ENCODE measurements at places on chromosomes 2 and 18.

GRCh38 chr18:35191698-35192025 lies 49.2 kb upstream of the ZNF397 start:
- no peak for DNase-seq

GRCh38 chr2:137535897-137536296 lies 428.4 kb upstream of the HNMT start:
- DNase-seq, result no peak

GRCh38 chr2:40192864-40193669 lies 258.8 kb downstream of the SLC8A1 start:
- DNase-seq, result no peak

DNA sequence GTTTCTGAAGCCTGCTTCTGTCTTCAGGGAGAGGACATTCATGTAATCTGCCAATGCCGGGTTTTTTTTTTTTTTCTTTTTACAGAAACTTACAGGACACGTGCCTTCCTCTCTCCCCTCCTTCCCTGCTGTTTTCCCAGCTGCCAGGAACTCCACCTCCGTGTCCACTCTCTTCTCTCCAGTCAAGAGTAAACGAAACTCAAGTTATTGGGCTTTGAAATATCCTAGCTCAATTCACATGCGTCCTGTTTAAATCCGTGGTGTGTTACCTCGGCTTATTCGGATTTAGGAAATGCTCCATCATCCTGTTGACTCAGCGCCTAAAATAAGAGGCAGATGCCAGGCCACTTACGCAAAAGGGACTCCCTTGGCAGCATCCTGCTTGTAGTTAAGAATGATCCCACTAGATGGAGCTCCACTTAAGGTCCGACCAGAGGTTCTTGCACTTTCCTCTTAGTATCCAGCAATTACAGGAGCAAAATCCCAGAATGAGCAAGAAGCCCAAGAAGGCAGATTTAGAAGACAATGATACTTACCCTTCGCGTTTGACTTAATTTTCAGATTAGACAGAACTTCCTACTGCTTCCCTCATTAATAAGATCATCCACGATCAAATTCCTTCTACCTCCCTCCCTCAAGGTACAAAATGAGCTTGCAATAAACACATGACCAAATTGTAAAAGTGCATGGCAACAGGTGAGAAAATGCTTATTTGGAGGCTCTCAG lies 97.2 kb upstream of the ZCCHC2 start:
- peak; percentile 92 for DNase-seq

GRCh38 chr2:231012463-231012862 lies 16.5 kb downstream of the SPATA3 start:
- no peak for DNase-seq

DNA sequence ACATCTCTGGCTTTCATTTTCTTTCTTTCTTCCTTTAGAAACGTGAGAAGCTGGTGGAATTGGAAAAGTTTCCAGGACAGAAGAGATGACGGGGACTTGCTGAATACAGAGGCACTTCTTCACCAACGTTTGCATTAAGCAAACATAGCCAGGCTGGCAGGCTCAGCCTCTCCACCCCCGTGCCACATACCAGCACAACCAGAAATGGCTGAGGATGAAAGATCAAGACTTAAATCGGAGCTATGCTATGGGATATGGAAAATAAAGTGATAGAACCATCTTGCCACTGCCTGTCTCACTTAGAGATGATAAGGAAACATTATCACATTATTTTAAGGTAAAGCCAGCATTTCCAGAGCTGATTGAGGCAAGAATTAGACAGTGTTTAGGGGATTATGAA lies 483.3 kb downstream of the BCL11A start:
- no peak for DNase-seq

- no peak for DNase-seq
Measured at GRCh38 chr18:75211626-75211952, 992 bp downstream of the TSHZ1 start.

GRCh38 chr2:227765788-227766372 lies 20.2 kb downstream of the SCYGR8 start:
- DNase-seq, result no peak

DNA sequence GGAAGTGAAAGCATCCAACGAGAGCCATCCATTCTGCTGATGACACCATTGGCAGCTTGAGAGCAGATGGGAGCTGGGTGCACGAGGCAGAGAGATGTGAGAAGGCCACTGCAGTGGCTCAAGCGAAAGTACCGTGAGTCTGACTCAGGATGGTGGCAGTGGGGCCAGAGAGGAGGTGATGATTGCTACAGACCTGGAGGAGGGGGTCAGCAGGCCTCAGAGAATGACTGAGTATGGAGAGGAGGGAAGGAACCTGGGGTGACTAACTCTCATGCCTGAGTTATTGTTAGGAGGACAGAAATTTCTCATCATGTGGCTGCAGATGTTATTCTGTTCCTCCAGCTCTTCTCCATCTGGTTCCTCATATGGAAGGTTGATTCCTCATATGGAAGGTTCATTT lies 8.8 kb upstream of the ZBTB7C start:
- DNase-seq, result no peak

GRCh38 chr18:68083131-68083530 lies 566.6 kb upstream of the DSEL start:
- DNase-seq, result no peak

DNA sequence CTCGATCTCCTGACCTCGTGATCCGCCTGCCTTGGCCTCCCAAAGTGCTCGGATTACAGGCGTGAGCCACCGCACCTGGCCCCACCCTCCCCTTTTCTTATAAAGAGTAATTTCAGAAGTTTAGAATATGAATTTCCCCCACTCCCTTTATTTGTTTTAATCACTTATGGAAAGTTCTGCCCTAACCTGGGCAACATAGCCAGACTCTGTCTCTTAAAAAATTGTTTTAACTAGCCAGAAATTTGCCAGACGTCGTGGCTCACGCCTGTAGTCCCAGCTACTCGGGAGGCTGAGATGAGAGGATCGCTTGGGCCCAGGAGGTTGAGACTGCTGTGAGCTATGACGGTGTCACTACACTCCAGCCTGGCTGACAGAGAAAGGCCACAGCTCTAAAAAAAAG lies 7.7 kb upstream of the NBAS start:
- no peak for DNase-seq

- no peak for DNase-seq
Measured at GRCh38 chr2:193461431-193461934, 1266.8 kb upstream of the TMEFF2 start.

- no peak for DNase-seq
Measured at GRCh38 chr2:112156152-112156986, 18.2 kb downstream of the FBLN7 start.

- DNase-seq, result peak; percentile 36
Measured at GRCh38 chr2:241941691-241942301, 72.3 kb downstream of the RTP5 start.

DNA sequence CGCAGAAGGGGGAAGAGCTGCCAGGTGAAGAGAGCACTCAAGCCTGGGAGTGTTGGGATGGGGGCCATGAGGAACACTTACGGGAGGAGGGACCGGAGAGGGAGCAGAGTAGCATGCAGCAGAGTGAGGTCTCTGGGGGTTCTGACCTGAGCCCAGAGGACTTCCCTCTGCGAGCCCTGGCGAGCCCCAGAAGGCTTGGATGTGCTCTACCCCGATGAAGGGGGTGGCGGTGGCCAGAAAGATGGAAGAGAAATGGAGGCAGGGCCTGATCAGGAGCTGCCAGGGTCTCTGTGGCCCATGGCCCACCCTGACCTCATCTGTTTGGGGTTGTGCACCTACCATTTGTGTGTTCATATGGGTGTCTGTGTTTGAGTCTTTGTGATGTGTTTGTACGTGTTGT lies 42.0 kb downstream of the CROCC2 start:
- DNase-seq, result no peak

DNA sequence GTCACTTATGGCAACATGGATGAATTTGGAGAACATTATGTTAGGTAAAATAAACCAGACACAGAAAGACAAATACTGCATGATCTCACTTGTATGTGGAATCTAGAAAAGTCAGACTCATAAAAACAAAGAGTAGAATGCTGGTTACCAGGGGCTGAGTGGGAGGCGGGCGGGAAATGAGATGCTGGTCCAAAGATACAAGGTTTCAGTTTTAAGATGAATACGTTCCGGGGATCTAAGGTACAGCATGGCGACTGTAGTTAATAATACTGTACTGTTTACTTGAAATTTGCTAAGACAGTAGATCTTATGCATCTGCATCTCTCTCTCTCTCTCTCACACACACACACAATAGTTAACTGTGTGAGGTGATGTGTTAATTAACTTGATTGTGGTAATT lies 14.2 kb downstream of the FAM110C start:
- DNase-seq, result no peak

DNA sequence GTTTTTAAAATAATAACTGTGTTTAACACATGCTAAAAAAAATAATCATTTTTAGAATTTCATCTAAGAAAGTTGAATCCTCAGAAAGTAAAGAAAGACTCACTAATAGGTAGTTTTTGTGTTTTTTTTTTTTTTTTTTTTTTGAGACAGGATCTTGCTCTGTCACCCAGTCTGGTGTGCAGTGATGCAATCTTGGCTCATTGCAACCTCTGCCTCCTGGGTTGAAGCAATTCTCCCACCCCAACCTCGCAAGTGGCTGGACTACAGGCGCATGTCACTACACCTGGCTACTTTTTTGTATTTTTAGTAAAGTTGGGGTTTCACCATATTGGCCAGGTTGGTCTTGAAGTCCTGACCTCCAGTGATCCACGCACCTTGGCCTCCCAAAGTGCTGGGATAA lies 7.1 kb downstream of the CKAP2L start:
- no peak for DNase-seq

GRCh38 chr2:121705958-121706357 lies 30.7 kb downstream of the NIFK start:
- DNase-seq, result no peak

GRCh38 chr2:14678761-14679160 lies 46.2 kb downstream of the LRATD1 start:
- no peak for DNase-seq

- DNase-seq, result no peak
Measured at GRCh38 chr2:223088866-223089265, 36.9 kb downstream of the KCNE4 start.

GRCh38 chr18:33914399-33914798 lies 310.3 kb downstream of the NOL4 start:
- no peak for DNase-seq

DNA sequence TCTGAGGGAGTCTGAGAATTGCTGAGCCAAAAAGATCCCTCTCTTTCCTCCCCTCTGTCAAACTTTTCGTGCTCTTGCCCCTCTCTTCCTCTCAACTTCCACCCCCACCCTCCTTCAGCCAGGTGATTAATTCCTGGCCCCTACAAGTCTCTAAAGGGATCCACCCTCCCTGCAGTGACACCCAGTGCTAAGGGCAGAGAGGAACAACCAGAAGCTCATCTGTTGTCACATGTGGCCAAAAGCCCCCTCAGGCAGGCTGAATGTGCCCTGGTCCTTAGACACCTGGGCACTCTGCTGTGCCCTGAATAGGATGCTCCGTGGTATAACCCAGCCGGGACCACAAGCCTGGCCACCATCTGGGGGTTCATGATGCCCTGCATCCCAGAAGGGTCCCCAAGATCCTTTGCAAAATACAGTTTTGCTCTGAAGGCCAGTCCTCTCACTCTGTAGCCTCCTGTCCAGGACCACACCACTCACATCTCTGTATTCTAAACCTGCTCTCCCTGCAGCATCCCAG lies 234.4 kb downstream of the BCL11A start:
- DNase-seq, result no peak

DNA sequence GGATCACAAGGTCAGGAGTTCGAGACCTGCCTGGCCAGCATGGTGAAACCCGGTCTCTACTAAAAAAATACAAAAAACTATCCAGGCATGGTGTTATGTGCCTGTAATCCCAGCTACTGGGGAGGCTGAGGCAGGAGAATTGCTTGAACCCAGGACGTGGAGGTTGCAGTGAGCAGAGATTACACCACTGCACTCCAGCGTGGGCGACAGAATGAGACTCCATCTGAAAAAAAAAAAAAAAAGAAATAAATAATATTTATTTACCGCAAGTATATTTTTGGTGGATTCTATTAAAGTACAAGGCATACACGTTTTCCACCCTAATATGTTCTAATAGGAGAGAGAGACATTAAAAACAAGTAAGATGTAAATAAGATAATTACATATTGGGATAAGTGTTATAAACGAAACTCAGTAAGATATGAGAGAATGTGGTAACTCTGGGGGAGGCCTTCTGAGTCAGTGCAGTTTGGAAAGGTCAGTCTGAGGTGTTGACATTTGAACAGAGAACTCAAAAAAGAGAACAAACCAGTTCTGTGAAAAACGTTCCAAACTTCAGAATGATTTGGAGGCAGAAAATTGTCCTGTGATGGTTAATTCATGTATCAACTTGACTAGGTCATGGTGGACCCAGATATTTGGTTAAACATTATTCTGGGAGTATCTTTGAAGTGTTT lies 8.8 kb upstream of the POLI start:
- no peak for DNase-seq

GRCh38 chr2:85741211-85741832 lies 12.5 kb upstream of the ATOH8 start:
- no peak for DNase-seq

DNA sequence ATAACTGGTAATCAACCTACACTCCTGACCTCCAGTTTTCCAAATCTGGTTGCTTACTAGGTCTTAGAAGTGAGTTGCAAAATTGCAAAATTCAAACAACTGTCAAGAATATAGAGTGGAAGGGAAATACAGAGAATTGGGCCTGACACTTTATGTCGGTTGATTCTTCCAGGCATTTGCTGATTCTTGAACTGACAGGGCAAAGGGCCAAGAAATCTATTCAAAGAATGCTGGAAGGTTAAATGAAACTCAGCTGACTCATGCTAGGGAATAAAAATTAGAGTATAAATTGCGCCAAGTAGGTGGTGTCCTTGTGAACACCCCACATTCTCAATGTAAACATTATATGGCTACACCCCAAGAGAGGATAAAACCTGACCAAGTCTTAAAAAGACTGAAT lies 21.5 kb upstream of the ZSCAN30 start:
- no peak for DNase-seq

DNA sequence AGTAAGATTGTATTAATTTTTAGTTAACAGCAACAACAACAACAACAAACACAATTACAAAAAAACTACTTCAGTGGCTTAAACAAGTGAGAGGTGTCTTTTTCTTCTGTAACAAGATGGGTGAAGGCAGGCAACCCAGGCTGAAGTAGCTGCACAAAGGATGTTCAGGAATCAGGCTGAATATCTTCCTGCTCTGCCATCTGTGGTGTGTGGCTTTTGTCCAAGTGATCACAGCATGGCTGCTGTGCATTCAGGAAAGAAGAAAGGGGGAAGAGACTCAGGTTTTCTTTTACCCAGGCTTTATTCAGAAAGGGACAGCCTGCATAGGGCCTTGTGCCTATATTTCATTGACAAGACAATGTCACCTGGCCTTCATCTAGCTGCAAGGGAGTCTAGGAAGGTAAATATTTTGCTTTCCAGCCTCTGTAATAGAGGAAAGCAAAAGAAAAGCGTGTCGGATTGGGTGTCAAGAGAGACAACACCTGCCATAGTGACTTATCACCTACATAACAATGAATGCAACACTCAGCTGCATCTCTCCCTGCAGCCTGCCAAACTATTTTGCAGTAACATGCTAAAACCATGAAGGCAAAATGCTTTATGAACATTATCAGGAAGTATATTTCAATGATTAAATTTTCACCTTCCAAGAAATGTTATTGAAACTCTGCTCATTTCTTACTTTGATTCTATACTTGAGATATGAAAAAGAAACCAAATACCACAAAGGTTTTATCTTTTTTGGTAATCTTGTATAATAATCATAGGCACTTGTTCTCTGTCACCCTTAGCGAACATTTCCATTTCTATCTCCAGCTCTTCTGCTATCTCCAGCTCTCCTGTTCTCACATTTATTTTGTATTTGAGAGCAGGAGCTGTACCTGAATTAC lies 14.6 kb downstream of the G6PC2 start:
- no peak for DNase-seq

GRCh38 chr18:2970772-2971659 lies 41.9 kb downstream of the LPIN2 start:
- no peak for DNase-seq

GRCh38 chr2:41431756-41432155 lies 616.1 kb upstream of the PKDCC start:
- no peak for DNase-seq
